ENCODE measurements at places on chromosomes 13 and 19. TPM values are rescaled to one million over a fixed set of nuclear protein-coding genes. Genes with fewer than 3 reads are reported as not detected.
A peak's percentile ranks its signal among the peaks of the same experiment; 100 is the strongest.

KIR3DL2 gene
- not detected for total RNA-seq

ADM5 gene
- 0.27 TPM for total RNA-seq

PCP2 gene
- not detected for total RNA-seq

DNA sequence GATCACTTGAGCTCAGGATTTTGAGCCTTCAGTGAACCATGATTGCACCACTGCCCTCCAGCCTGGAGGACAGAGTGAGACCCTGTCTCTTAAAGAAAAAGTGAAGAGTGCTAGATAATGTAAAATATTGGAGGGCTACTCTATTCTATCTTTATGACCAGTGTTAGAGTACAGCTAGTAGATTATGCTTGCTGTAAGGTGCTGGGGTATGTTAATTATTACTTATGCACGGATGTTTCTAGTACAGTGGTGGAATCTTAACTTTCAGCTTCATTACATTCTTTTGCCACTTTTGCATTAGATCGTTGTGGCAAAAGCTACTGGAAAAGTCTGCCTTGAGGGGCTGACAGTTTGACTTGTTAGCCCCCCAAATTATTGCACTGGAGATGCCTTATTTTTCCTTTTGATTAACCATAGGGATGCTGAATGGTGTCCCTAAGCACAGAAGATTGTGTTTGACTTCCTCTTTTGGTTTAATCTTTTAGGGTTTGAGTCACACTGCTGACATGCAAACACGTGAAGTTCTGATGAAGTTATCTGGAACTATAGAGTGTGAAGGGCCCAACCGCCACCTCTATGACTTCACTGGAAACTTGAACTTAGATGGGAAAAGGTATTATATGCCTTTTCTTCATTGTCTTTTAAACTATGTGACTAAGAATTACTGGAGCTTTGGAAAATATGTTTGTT, 169.8 kb downstream of the ATP8A2 start:
- DNase-seq, result no peak

PSG7 gene
- not detected for total RNA-seq

DNA sequence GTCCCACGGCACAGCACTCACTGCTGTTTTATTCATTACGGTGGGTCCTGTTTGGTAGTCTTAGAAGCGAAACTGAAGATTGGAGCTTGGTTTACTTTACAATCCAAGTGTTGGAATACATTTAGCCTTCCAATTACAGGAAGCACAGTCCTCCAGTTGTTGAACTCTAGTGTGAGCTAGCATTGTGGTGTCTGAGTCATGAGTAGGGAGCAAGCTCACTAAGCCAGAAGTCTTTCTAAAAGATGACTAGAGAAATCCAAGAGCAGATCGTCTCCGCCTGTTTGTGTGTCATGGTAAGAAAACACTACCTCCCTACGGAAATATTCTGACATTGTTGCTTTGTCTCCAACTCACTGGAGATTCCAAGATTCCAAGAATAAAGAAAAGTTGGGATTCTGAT, 10.1 kb upstream of the SHISA2 start:
- DNase-seq, result peak; percentile 89

DNA sequence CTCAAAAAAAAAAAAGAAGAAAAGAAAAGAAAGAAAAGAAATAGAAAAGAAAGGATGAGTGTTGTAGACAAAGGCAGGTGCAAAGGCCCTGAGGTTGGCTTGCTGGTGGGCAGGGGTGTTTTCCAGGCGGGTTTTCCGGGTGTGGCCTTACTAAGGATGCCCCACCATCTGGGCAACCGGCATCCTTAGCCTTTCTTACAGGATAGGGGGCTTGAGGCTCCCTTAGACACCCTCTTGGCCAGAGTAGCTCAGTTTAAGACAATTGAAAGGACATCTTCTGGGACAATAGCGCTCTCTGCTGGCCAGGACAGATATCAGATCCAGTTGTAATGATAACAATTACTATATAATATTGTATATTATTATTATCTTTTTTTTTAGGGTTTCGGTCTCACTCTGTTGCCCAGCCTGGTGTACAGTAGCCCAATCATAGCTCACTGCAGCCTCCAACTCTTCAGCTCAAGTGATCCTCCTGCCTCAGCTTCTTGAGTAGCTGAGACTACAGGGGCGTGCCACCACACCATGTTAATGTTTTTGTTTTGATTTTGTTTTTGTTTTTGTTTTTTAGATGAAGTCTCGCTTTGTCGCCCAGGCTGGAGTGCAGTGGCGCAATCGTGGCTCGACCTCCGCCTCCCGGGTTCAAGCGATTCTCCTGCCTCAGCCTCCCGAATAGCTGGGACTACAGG, 1.4 kb upstream of the QTRT1 start:
- DNase-seq, result peak; percentile 59

- peak; percentile 17 for DNase-seq
These were observed 26.1 kb upstream of the CYP2A7 start for GRCh38 chr19:40907968-40908735.

DNA sequence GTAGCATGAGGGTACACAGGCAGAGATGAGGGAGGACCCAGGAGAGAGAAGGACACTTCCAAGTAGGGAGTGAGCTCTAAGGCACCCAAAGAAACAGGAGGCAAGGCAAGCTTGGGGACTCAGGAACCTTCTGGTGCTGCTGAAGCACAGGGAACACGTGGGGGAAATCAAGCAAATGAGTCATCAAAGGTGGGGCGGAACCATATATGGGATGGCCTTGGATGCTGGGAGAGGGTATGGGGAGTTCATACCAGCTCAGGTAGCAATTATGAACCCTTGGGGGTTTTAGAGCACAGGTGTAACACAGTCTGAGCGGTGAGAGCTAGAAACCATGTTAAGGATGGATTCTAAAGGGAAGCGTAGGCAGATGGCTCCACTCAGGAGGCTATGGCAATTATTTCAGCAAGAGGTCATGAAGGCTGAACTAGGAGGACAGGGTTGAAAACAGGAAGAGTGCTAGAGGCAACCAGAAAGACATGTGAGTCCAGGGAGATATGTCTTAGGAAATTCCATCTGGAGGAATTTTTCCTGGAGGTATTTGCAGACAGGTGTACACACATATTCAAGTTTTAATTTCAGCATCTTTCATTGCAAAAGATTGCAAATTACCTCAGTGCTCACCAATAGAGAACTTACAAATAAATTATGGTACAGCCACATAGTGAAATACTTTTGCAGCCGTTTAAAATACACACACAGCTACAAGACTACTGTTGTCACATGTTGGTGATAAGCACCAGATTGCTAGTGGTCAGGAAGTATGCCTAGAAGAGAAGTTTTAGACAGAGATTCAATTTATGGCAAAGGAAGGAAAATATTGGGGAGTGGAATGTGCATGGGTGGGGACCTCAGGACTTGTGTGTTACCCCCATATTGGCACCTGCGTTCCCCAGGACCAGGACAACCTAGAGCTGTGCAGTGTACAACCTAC, 77.0 kb downstream of the STARD13 start:
- DNase-seq, result no peak

COMP gene
- total RNA-seq, result not detected

GRCh38 chr19:58585442-58586132, 12.5 kb upstream of the MZF1 start:
- DNase-seq, result no peak

- DNase-seq, result peak; percentile 15
These were observed 146.0 kb upstream of the GPC6 start for GRCh38 chr13:93080587-93080986.

HIPK4 gene
- under 0.01 TPM for total RNA-seq

- DNase-seq, result no peak
These were observed 7.5 kb downstream of the CARD8 start for GRCh38 chr19:48248081-48248833.

DNA sequence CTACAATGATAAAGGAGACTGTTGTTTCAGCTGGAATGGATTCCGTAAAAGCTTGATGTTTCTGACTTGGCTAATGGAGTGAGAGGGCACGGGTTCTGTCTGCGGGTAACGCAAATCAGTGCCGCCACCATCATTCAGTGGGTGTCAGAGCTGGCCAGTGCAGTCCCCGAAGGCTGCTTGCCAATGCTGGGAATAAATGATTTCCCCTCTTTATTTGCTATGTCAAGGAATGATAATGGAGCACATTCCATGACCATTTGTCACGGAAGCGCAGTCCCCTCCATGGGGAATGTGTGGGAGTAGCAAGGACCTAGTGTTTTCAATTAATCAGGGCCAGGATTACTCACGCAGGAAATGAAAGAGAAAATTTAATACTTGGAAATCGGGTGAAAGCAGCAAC, 899.3 kb downstream of the UQCRFS1 start:
- DNase-seq, result peak; percentile 95

DNA sequence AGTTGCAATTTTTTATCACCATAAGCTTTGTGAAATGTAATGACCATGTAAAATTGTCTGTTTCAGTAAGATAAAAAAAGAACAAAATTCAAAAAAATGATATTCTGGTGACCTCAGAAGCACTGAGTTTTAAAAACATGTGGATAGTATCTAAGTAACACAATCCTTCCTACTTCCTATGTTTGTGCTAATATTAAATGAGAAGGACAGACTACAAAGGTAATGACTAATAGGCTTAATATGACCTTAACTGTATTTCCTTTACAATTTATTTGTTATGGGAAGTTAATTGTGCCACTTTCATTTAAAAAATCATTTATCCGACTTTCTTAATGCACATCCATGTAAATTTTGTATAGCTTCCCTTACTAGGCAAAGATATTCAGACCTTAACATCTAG, 1030.4 kb upstream of the ATXN8OS start:
- DNase-seq, result no peak

- peak; percentile 27 for DNase-seq
These were observed 567 bp downstream of the EFNB2 start for GRCh38 chr13:106534639-106535551.

ZNF99 gene
- not detected for total RNA-seq

GIPC3 gene
- total RNA-seq, result not detected

- DNase-seq, result no peak
These were observed 301.2 kb downstream of the ZNF536 start for GRCh38 chr19:30673336-30673735.

DNA sequence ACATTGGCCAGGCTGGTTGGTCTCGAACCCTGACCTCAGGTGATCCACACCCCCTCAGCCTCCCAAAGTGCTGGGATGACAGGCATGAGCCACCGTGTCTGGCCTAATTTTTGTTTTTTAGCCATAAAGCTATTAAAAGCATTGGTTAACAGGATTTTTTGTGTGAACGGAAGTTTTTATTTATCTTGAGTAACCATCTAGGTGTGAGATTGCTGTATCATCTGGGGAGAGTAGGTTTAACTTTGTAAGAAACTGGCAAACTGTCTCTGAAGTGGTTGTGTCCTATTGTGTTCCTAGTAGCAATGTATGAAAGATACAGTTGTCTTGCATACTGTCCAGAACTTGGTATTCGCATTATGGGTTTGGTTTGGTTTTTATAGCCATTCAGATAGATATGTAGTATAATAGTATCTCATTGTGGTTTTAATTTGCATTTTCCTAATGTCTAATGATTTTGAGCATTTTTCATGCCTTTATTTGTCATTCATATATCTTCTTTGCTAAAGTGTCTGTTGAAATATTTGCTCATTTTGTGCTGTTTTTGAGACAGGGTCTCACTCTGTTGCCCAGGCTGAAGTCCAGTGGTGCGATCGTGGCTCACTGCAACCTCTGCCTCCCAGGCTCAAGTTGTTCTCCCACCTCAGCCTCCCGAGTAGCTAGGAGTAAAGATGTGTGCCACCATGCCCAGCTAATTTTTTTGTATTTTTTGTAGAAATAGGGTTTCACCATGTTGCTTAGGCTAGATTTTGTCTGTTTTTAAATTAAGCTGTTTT, 13.5 kb upstream of the PLEKHF1 start:
- no peak for DNase-seq

DNA sequence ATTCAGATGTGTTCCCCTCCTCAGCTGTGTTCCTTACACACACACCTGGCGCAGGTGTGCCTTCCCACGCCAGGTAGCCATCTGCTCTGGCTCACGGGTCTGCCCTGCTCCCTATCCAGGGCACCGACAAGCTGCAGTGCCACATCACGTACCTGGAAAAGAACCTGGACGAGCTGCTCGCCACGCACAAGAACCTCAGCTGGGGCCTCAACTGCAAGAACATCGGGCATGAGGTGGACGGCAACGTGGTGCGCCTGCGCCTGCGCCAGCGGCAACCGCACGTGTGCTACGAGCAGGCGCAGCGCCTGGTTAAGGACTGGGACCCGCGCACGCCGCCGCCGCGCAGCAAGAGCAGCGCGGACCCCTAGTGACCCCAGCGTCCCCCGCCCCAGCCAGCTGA, 26.5 kb upstream of the CASP14 start:
- DNase-seq, result peak; percentile 7

- DNase-seq, result peak; percentile 72
These were observed 538 bp downstream of the LSM4 start for GRCh38 chr19:18322318-18322758.

DNA sequence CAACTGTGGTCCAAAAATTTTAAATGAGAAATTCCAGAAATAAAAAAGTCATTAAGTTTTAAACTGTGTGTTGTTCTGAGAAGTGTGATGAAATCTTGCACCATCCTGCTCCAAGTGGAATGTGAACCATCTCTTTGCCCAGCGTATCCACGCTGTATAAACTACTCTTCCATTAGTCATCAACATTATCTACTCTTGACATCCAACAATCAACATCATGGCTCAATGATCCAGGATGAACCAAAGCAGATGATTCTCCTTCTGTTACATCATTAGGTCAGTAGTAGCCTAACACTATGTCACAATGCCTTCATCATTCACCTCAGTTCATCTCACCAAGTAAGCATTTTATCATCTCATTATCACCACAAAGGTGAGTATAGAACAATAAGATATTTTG, 55.3 kb downstream of the SUCLA2 start:
- DNase-seq, result peak; percentile 2

GRCh38 chr13:109427148-109427547, 359.2 kb downstream of the IRS2 start:
- DNase-seq, result no peak

ATP8A2 gene
- total RNA-seq, result 2.7 TPM

- no peak for DNase-seq
These were observed 19.1 kb upstream of the ZNF260 start for GRCh38 chr19:36547001-36547732.

ATP4A gene
- not detected for total RNA-seq

IFNL2 gene
- not detected for total RNA-seq

ARHGEF1 gene
- total RNA-seq, result 73.9 TPM

YJEFN3 gene
- total RNA-seq, result 2.7 TPM

GRCh38 chr19:48859711-48860572, 8.5 kb downstream of the PLEKHA4 start:
- DNase-seq, result no peak

FUT3 gene
- not detected for total RNA-seq

GRCh38 chr19:12721656-12722565, 1.8 kb downstream of the TNPO2 start:
- peak; percentile 78 for DNase-seq
